ENCODE measurements at places on chromosomes 11 and 22.

DNA sequence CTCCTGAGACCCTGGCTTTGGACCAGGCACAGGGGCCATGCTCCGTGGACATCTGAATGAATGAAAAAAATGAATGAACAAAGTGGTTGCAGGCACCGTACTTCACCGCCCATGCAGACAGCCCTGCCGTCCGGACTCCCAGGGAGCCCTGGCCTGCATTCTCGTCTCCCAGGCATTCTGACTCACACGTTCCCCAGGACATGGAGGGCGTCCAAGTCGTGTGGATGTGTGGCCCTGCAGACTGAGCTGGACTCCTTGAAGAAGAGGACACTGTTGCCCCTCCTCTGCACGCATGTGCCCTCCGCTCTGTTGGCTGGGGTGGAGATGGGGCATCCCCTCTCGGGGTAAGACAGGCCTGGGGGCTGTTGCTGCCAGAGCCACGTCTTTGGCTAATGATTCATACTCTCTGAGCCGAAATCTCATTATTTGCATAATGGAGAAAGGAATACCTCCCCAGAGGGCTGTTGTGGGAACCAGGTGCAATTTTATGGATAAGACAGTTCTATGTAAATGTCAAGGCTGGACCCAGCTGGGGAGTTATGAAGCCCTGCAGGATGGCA is 49.7 kb downstream of the RTL6 start:
- DNase-seq, result no peak

DNA sequence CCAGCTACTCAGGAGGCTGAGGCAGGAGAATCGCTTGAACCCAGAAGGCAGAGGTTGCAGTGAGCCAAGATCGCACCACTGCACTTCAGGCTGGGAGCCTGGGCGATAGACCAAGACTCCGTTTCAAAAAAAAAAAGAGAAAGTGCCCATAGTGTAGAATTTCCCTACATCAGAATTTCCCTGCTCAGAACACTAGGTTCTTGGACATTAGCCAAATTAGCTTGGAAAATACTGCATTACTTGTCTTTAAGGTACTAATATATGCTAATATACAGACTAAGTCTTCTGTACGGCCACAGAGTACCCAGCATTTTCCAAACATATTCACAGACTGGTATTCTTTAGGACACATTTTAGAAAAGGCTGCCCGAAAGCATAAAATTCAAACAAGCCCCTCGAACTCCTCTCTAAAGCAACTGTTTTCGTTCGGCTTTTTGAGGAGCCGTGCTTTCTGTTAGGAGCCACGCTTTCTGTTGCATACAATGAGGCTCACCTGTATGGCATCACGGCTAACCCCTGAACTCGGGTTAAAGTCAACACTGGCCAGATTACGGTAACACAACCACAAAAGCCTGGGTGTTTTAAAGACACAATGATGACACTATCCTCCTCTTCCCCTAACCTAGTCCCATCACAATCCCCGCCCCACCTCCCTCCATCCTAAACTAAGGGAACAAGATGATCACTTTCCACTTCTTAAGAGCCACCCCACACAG is 18.4 kb downstream of the TNKS1BP1 start:
- DNase-seq, result no peak

- DNase-seq, result peak; percentile 64
These were observed 737 bp upstream of the STIP1 start for GRCh38 chr11:64185175-64185692.

GRCh38 chr22:29478326-29479276 is 1.4 kb upstream of the NEFH start:
- no peak for DNase-seq

DNA sequence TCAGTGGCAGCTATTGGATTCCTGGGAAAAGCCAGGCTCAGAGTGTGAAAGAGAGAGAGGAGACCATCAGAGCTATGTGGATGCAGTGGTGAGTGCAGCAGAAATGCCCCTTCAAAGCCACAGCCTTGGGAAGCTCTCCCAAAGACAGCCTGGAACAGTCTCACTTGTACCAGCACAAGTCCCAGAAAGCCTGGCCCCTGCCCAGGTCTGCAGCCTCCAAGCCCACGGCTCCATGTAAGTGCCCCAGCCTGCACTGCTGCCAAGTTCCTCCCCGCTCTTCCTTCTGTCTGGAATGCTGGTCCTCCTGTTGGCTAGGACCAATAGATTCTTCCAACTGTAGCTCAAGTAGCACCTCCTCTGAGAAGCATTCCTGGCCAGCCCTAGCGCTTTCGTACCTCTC is 539.7 kb downstream of the MIAT start:
- DNase-seq, result no peak

All from SHP77 (cell line).